ENCODE measurements at places on chromosomes 2 and 18.

DNA sequence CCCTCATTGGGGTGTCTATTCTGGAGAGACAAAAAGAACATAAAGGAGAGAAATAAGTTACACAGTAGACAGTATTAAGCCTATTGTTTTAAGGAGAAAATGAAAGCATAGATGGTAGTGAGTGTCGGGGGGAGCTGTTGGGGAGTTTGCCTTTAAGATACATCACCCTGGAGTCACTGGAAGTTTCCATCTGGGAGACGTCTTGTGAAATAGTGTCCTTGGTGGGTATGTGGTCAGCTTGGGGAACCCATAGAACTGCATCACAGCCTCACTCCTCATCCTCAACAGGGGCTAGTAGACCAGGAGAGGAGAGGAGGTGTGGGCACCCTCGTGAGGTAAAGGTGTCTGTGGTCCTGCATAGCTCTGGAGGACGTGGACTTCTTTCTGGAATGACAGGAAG is 60.6 kb downstream of the RNF144A start:
- DNase-seq = no peak

- no peak for DNase-seq
These were observed 18.9 kb downstream of the SLC39A10 start for GRCh38 chr2:195675783-195676427.

GRCh38 chr2:69224512-69224837 is 162.6 kb downstream of the GFPT1 start:
- no peak for DNase-seq

GRCh38 chr2:35963824-35964223 is 391.8 kb upstream of the CRIM1 start:
- no peak for DNase-seq

GRCh38 chr2:3134026-3134571 is 243.5 kb downstream of the EIPR1 start:
- no peak for DNase-seq

DNA sequence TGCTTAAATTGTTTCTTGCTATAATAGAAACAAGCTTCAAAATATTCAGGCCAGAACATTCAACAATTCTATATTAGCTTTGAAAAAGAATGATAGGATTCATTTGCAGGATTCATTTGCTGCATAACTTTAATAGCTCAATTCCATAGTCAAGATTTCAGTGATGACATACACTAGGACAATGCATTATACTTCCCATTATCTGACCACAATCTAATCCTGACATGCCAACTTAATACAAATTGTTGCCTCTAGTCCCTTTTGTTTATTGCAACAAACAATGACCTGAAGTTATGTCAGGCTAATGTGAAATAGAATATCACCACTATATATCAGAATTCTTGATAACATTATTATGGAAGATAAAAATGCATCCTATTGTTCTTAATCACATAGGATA is 169.4 kb downstream of the DNAH7 start:
- DNase-seq = no peak

DNA sequence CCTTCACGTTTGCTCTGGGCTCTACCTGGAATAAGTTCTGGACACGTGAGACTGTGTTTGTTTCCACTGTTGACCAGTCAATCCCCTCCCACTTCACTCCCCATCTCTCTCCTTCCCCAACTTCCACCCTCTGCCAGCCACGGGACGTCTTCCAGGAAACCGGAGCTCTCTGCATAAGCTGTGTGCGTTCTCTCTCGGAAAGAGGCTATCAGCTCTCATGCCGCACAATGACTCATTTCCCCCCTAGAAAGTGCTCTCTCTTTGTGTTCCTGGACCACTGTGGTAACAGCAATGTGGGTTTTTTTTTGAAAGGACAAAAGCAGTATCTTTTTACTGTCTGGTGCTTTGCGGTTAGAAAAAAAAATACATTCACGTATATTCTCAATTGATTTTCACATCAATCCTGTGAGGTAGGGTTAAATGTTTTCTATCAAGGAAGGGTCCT is 10.2 kb downstream of the PROKR1 start:
- no peak for DNase-seq

DNA sequence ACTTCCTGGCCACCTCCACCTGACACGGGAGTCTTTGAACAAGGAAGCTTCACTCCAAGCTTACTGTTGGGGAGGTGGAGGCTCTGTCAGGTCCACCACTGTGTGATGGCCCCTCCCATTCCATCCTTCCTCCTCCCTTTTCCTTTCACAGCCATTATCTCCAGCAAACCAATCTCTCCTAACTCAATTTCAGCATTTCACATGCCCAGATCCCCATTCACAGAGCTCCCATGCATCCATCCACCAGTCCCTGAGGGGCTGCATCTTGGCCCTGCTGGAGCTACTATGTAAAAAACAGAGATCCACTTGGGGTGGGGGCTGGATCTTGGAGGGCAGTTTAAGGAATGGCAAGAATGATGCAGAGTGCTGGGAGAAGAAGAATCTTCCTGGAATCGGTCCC is 129.0 kb upstream of the COPS8 start:
- DNase-seq = no peak

- DNase-seq = no peak
These were observed 158.3 kb upstream of the WDSUB1 start for GRCh38 chr2:159444754-159445153.

DNA sequence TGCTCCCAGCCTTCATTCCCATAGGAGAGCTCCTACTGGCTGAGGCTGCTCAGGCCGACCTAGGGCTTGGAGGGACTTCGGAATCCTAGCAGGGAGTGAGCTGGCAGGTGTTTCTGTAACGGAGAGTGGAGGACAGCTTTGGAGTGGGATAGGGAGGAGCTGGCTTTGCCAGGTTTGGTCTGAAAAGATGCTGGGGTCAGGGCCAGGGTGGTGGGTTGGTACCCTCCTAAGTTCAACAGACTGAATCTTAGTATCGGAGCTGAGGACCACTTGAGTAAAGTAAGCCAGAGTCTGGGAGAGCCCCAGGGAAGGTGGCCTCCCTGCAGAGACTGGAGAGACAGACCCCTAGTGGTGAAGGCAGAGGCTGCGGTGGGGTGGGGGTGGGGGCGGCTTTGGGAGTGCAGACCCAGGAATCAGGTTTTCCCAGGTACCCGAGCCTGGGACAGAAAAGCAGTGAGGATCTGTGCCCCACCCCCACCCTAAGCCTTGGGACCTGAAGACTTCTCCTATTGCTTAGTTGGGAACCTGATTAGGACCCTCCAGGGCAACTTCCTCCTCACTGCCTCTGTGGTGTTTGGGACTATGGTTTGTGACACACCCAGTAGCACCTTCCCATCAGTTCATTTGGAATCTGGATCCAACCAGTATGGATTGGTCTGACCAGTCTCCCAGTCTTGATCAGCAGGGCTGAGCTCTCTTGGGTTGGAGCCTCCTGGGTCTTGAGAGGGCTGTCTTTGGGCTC is 3.0 kb downstream of the CNNM4 start:
- DNase-seq = no peak

DNA sequence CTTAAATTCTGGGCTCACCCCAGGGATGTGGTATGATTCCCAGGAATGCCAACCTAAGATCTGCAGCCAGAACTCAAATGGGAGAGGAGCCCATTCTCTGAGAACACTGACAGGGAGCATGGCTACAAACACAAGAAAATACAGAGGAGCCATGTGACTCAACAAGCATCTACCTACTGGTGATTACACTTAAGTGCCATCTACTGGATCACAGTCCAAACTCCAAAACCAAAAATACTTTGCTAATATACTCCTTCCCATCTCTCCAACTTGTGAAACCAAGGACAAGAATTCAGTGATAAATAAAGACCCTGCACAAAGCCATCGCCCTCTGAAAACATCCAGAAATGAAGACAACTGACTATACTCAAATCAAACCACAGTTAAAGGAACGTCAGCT is 116.9 kb downstream of the NR4A2 start:
- DNase-seq = no peak

- no peak for DNase-seq
These were observed 194.3 kb downstream of the RTP5 start for GRCh38 chr2:242063850-242064249.

- no peak for DNase-seq
These were observed 245.7 kb upstream of the RND3 start for GRCh38 chr2:150733051-150733618.

DNA sequence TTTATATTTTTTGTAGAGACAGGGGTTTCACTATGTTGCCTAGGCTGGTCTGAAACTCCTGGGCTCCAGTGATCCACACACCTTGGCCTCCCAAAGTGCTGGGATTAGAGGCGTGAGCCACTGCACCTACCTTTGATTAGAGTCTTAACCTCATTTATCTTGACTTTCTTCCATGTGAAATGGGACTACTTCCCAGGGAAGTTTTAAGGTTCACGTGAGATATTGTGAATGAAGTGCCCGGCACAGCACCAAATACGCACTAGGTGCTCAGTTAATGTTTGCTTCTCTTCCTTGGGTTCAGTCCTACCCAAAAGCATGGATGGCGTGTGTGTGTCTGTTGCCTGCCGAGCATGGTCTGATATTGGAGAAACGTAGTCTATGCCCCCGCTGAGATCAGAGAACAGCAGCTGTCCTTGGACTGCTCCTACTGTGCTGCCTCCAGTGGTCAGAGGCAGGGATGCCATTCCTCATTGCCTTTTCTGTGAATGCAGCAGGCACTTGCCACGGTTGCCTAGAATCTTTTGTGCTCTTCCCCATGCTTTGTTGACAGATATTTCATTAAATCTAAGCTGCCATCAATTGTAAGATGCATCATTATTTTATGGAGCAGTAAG is 12.3 kb upstream of the TFCP2L1 start:
- DNase-seq = peak; percentile 12

- no peak for DNase-seq
These were observed 86.6 kb upstream of the TMEM247 start for GRCh38 chr2:46392561-46393346.

GRCh38 chr2:68453761-68454360 is 13.2 kb downstream of the FBXO48 start:
- DNase-seq = no peak

DNA sequence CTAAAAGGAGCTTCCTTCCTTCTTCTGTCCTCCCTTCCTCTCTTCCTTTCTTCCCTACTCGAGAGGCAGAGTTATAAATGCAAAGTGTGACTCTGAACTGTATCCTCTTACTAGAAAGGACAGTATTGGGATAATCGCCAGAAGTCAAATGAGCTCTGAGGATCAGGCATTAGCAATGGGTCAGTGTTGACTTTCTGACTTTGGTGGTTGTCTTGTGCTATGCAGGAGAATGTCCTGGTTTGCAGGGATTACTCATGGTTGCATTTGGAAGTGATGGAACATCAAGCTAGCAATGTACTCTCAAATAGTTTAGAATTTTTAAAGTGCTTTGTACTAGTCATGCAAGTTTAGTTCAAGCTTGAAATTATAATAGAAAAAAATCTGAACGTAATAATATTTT is 115.6 kb downstream of the TXNL1 start:
- no peak for DNase-seq

All from NCI-H2029 (cell line).